ENCODE measurements at places on chromosomes 12 and 14.
A peak's percentile ranks its signal among the peaks of the same experiment; 100 is the strongest.

DNA sequence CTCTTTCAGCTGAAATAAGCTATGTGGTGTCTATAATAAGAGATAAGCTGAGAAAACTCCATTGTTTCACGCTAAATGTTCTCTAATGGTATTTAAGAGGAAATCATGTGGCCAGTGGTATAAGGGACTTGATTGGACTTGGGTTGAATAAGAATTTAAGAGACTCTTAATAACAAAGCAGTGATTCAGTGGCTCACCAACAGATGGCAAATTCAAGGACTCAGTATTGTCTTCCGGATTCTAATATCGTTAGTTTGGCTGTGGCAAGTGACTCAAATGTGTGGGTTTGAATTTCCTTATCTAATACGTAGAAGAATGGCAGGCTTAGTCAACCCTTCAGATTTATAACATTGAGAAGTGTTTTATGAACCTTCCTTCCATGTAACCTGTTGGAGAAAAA lies 49.1 kb upstream of the KCNH3 start:
- DNase-seq: no peak

DNA sequence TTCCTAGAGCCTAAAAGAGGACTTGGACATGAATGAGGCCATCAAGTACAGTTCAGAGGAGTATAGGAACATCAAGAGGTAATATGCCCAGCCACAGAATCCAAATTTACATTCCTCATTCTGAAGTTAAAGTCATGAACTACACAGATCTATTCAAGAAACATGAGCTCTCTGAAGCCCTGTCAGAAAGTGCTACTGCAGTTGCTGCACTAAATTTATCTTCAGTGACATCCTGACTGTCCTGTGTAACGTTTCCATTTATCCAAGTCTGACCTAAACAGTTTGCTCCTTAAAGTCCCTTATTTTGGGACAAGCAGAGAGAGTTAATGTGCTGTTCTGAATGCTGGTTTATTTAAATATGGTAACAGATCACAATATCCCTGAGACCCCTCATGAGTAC lies 28.2 kb downstream of the NEK9 start:
- no peak for DNase-seq

DNA sequence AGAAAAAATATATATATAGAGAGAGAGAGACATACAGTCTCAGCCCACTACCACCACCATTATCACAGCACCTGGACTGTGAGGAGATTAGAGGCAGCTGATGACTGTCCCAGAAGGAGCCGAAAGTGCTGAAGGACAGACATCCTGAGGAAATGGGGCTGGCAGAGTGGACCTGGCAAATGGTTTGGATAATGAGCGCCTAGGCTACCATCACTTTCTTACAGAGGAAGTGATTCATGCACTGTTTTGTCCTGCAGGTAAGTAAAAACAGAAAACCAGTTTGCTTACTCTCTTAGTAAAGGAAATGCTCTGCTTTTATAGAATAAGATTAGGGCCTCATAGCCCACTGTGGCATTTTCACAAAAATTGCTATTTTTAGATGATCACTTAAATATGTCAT lies 28.6 kb upstream of the DNM1L start:
- DNase-seq: peak; percentile 88

DNA sequence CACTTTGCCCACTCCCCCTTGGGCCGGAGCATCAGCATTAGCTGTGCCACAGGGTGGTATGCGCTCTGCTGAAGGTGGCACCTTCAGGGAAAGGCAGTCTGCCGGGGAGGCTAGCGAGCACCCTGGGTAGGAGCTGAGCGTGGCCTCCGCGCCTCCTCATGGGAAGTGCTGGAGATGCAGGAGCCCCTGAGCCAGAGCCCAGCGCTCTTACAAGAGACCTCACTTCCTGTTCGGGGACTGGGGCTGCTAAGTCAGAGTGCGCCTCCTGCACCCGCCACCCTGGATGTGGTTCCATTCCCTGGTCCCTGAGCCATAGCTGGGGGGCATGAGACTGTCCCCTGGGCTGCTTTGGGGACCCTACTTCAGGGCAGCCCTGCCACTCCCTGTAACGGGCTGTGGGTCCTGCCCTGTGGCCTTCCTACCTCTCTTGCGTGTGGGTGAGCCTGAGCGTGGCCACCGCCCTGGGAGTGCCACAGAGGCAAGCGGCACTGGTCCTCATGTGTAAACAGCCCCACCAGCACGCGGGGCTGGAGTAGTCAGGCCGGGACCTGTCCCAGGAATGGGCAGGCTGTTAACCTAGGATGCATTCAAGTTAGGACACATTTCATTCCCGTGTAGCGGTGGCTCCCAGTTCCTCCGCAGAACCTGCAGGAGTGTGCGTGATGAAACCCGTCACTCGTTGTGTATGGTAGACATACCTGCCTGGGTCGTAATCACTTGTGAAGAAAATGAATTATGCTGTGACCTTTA lies 19.4 kb downstream of the COA8 start:
- no peak for DNase-seq

- no peak for DNase-seq
Measured at GRCh38 chr14:75675265-75675960, 14.4 kb downstream of the TTLL5 start.

DNA sequence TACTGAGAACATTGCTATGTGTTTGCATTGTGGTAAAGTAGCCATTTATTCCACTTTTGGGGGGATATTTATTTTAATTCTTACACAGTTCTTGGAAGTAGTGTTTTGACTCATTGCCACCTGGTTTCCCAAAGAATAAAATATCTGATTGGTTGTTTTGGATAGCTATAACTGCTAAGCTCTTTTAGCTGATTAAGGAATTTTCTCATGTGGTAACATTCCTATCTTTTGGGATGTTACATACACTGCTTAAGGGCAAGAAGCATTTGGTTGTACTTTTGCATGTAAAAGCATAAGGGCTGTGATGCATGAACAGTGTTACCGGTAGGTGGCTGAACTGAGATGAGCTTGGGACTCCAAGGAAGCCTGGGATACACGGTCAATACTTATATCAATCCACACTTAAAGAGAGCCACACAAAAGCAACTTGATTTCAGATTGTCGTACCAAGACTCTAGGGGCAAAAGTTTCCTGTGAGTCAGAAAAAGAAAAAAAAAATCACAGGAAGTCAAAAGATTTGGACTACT lies 71.4 kb upstream of the PRKD1 start:
- DNase-seq: no peak

DNA sequence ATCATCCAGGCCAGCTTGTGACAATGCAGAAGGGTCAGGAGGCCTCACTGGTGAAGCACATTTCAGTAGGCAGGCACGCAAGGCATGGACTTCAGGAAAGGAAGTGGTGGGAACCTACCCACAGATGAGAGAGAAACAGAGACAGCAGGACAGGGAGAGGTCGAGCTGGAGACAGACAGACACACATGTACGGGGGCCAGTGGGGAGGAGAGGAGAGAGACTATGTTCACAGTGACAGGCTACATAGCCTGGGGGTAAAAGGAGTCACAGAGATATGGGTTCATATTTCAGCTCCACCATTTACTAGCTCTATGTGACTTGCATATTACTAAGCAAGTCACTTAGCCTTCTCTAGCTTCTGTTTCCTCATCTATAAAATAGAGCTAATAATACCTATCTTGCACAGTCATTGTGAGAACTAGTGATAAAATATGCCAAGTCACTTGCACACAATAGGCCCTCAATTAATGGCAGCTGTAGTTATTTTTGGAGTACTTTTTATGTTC lies 91.1 kb upstream of the FUT8 start:
- DNase-seq: no peak

- no peak for DNase-seq
Measured at GRCh38 chr12:82912406-82912805, 225.7 kb downstream of the TMTC2 start.

GRCh38 chr12:123269395-123269892 lies 2.2 kb downstream of the CDK2AP1 start:
- DNase-seq: peak; percentile 67

DNA sequence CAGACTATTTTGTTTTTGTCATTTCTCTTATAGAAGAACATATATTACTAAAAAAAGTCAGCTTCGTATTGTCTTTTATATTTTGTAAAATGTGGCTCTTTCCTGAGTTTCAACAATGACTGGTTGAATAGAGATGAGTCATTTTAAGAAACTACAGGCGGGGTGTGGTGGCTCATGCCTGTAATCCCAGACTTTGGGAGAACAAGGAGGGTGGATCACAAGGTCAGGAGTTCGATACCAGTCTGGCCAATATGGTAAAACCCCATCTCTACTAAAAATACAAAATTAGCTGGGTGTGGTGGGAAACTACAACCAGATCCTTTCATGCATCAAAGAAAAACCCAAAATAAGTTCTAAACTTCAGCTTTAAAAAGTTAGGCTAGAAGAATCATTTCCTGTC lies 28.8 kb downstream of the HECTD4 start:
- DNase-seq: peak; percentile 41

- no peak for DNase-seq
Measured at GRCh38 chr12:17148706-17149105, 542.7 kb upstream of the LMO3 start.

- no peak for DNase-seq
Measured at GRCh38 chr12:48336564-48336963, 14.2 kb downstream of the ZNF641 start.

DNA sequence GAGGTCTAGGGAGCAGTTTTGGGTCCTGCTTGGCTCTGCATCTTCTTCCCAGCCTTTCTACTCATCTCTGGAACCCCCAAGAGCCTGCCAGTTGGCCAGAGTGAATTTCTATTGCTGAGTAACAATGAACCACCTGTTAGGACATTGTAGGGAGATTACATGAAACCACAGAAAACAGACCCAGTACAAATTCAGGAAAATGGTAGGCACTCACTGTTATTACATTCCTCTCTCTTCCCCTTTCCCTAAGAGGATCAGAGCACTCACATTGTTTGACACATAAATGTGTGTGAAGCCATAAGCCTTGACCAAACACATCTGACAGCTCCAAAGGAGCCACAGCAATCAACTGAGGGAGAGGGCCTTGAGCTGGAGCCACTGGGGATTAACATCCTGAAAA lies 216.1 kb downstream of the TMEM132D start:
- DNase-seq: no peak

Measured in dermis microvascular lymphatic vessel endothelial cell (primary cell).